ENCODE measurements at places on chromosomes 7 and 10. TPM values are rescaled to one million over a fixed set of nuclear protein-coding genes. Genes with fewer than 3 reads are reported as not detected.

DNA sequence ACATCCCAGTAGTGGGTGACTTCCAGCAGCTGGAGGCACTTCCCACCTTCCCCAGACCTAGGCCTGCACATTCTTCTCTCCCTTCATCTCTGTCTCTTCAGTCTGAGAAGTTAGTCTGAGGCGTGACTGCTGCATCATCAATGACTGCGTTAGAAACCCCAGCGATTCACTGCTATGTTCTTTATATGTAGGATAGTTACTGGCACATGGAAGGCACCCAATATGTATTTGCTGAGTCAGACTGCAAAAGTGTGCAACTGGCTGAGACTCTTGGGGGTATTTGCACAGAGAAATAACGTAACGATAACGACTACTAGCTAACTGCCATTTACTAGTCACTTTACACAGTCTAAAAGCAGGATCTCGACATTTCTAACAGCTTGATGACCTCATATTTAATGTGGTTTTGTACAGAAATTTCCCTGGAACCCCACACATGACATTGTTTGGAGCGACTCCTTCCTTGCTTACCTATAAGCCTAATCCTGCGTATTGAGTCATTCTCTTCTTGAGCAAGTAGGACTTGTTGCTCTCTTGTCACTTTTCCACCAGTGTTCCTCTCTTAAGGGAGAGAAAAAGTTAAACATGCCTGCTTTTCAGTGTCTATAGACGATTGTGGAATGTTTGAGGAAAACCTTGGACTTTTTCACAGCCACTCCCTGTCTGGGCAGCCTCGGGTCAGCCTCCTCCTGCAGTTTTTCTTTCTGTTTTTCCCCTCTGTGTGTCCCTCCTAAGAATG, 45.5 kb downstream of the THNSL1 start:
- H3K4me3 ChIP-seq = no peak overlapping the region
- no peaks in the 10 kb centered on the region for H3K27me3 ChIP-seq

DNA sequence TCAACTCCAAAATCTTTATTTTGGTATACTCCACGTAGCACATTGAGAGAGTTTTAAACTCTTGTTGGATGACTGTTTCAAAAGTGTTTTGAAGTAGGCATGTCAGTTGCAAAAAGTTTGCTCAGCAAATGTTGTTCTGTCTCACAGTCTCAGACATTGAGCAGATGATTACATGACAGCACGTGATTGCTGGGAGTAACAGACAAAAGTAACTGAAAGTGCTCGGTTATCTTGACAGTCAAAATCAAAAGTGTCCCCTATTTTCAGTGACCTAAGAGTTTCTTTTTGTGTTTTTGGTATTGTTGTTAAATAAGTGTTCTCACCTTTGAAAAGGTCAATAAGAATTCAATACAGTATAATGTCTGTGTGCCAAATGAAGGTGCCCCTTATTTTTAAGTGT, 84.3 kb downstream of the CFTR start:
- no peak overlapping the region for H3K27ac ChIP-seq
- no peaks in the 10 kb centered on the region for H3K4me1 ChIP-seq
- H3K36me3 ChIP-seq = no peaks in the 10 kb centered on the region
- DNase-seq = no peak

GRCh38 chr7:14999331-14999730, 96.8 kb upstream of the DGKB start:
- H3K27me3 ChIP-seq = no peaks in the 10 kb centered on the region
- no peak overlapping the region for H3K27ac ChIP-seq
- no peaks in the 10 kb centered on the region for H3K4me1 ChIP-seq
- H3K4me3 ChIP-seq = no peak overlapping the region

GRCh38 chr7:39212876-39213275, 235.2 kb downstream of the POU6F2 start:
- H3K4me1 ChIP-seq = no peaks in the 10 kb centered on the region
- no peak overlapping the region for H3K4me3 ChIP-seq
- H3K36me3 ChIP-seq = no peaks in the 10 kb centered on the region

DNA sequence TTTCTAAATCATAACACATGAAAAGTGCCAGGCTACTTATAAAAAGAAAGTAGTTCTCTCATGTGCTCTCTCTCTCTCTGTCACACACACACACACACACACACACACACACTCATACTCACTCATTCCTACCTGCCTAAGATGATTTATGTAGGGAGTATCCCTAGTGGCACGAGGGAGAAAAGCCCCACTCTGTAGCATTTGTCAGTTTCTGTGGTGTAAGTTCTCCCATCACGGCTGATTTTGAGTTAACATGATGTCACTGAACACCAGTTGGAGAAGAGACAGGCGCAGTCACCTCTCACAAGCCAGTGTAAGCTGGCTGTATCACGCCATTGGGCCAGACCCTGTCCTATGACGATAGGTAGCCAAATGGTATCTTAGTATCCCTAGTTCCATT, 395.4 kb downstream of the SFMBT2 start:
- DNase-seq = no peak
- H3K36me3 ChIP-seq = no peaks in the 10 kb centered on the region
- H3K27me3 ChIP-seq = no peaks in the 10 kb centered on the region
- H3K4me3 ChIP-seq = no peak overlapping the region

DNA sequence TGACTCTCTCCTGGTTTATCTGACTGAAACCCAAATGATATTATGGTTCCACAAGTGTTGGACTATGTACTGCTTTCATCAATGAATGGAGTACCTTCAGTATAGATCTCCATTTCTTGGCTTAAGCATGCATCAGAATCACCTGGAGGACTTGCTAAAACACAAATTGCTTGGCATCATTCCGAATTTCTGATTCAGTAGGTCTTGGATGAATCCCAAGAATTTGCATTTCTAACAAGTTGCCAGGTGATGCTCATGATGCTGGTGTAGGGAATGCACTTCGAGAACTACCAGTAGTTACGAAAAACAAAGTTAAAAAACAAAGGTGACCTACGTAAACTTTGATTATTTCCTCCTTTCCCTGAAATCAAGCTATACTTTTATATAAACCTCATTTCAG, 119.0 kb upstream of the FEZF1 start:
- H3K27me3 ChIP-seq = no peaks in the 10 kb centered on the region
- peaks cover 10% of the 10 kb centered on the region for H3K4me1 ChIP-seq

GRCh38 chr10:75493464-75493863, 62.0 kb downstream of the LRMDA start:
- no peak overlapping the region for H3K4me3 ChIP-seq
- no peaks in the 10 kb centered on the region for H3K4me1 ChIP-seq
- DNase-seq = no peak
- no peaks in the 10 kb centered on the region for H3K27me3 ChIP-seq
- H3K27ac ChIP-seq = no peak overlapping the region

DNA sequence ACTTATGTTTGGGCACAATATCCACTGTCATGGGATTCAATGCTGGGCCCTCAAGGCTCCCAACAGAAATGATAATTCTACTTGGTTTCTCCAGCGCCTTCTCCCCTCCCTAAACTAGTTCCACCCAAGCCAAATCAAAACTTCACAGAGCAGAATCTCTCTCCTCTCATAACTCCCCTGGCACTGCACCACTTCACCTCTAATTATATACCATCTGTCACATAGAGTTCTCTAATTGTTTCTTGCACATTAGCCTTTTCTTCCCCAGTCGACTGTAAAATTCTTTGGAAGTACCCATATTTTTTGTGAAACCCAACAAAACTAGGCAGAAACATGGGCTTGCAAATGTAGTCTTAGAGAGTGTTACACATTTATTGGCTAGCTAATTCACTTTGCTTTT, 8.1 kb downstream of the SGMS1 start:
- H3K4me1 ChIP-seq = peaks cover 16% of the 10 kb centered on the region
- no peak overlapping the region for H3K27ac ChIP-seq
- no peaks in the 10 kb centered on the region for H3K36me3 ChIP-seq

GRCh38 chr7:75722373-75722772, 16.4 kb downstream of the HIP1 start:
- H3K4me1 ChIP-seq = no peaks in the 10 kb centered on the region
- H3K27ac ChIP-seq = no peak overlapping the region
- H3K36me3 ChIP-seq = no peaks in the 10 kb centered on the region

The TRPV5 gene
- not detected for total RNA-seq

The HMX2 gene
- 0.21 TPM for total RNA-seq

- no peak overlapping the region for H3K4me3 ChIP-seq
- H3K27me3 ChIP-seq = no peaks in the 10 kb centered on the region
- H3K36me3 ChIP-seq = no peaks in the 10 kb centered on the region
- no peaks in the 10 kb centered on the region for H3K4me1 ChIP-seq
- H3K27ac ChIP-seq = no peak overlapping the region
Measured at GRCh38 chr7:28767356-28767755, 190.8 kb downstream of the TRIL start.

GRCh38 chr7:113410796-113411195, 292.4 kb upstream of the SMIM30 start:
- no peaks in the 10 kb centered on the region for H3K27me3 ChIP-seq
- H3K27ac ChIP-seq = no peak overlapping the region
- no peak for DNase-seq
- peaks cover 4% of the 10 kb centered on the region for H3K4me1 ChIP-seq
- no peaks in the 10 kb centered on the region for H3K36me3 ChIP-seq
- no peak overlapping the region for H3K4me3 ChIP-seq

The BMS1 gene
- 34.5 TPM for total RNA-seq

- peaks cover 16% of the 10 kb centered on the region for H3K4me1 ChIP-seq
- H3K4me3 ChIP-seq = no peak overlapping the region
- H3K36me3 ChIP-seq = no peaks in the 10 kb centered on the region
Measured at GRCh38 chr7:2405201-2405600, 1.8 kb downstream of the CHST12 start.

DNA sequence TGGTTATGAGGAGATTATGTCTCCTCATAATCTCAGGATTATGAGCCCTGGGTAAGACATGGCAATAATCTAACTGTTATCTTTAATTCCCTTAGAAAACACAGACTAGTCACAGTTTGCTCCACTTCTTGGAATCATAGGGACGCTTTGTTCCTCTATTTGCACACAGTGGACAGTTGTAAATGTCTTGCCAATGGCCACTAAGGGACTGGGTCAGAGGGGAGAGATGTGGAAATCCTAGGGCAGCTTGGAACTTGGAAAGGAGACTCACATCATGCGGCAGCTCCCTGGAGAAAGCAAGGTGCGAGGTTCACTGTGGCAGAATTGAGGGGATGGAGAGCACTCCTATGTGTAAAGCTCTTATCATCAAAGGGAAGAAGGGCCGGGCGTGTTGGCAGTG, 266.1 kb downstream of the PRPF18 start:
- no peak overlapping the region for H3K27ac ChIP-seq
- no peak for DNase-seq
- H3K4me3 ChIP-seq = no peak overlapping the region
- H3K36me3 ChIP-seq = no peaks in the 10 kb centered on the region

The WNT8B gene
- 9.0 TPM for total RNA-seq

DNA sequence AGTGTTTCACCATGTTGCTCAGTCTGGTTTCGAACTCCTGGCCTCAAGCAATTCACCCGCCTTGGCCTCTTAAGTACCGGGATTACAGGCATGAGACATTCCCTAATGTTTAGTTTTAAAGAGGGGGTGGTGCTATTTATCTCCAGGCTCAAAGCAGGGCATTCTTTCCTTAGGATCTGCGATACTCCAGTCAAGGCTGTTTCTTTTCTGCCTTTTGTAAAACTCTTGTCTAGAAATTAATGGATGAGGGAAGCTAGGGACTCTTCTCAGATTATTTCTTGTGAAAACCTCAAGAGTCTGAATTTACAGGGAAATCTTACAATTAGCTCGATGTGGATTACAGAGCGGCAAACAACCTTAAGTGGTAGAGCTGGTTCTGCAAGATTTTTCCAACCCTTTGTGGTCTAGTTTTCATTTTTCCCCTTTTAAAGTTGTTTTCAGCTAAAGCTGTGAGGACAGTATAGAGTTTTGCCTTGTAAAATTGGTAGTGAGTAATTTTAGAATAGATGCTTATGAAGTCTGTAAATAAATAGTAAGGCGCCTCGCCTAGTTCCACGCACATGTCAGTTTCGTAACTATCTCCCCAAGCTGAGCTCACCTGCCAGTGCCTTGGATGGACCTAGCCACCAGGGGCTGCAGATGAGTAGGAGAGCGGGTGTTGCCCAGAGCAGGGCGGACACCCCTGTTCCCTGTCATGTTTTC, 53.1 kb downstream of the CUX1 start:
- peak; percentile 39 for DNase-seq
- peaks cover 33% of the 10 kb centered on the region for H3K4me1 ChIP-seq
- H3K36me3 ChIP-seq = no peaks in the 10 kb centered on the region
- no peak overlapping the region for H3K4me3 ChIP-seq

The THNSL1 gene
- 19.4 TPM for total RNA-seq

- H3K27ac ChIP-seq = no peak overlapping the region
- H3K4me1 ChIP-seq = peaks cover 7% of the 10 kb centered on the region
- no peaks in the 10 kb centered on the region for H3K36me3 ChIP-seq
- H3K27me3 ChIP-seq = no peaks in the 10 kb centered on the region
Measured at GRCh38 chr7:29620556-29620930, 56.9 kb downstream of the PRR15 start.

DNA sequence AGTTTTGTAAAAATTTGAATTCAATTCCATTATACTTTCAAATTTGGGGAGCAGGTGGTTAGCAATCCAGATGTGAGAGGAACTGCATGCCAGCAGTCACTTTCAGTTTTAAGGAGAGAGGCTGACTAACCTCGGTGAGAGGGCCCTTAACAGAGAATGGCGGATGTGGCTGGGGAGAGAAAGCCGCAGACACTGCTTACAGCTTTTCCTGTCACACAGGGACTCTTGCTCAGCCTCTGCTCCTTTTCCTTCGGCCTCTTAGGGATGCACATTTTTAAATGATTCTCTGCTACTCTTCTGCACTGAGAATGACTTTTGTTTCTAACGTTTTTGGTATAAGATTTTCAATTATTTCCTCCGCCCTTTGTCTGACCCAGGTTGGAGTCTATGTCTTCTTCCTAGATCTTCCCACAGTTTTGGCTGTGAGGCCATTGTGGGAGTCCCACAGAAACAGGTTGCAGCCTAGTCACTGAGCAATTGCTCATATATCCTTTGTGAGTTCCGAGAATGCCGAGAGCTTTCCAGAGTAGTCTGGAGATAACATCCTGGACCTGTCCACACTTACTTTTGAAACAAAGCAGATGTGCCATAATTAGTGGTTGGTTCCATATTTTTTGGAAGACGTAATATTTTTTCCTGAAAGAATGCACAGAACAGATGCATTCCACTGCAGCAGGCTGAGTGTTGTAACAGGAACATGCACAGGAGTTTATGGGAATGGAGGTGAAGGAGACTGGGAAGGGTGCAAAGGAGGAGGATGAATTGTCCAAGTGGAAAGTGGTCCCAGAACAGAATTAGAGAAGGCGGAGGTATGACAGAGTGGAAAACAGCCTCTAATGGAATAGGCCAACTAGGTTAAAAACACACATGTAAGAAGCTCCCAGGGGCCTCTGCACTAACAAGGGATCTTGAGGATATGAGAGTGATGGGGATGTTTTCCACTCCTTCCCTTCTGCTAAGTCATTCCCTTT, 168.0 kb upstream of the ZNF32 start:
- DNase-seq = no peak
- H3K27me3 ChIP-seq = no peaks in the 10 kb centered on the region
- no peak overlapping the region for H3K4me3 ChIP-seq
